T-helper 2 cell treated with Interferon-gamma antibody and Interleukin-4, amounts not matched to agents 5 μg/mL and 100 μg/mL, for 36 hours (primary cell): ENCODE measurements at places on chromosomes 3 and 15.

DNA sequence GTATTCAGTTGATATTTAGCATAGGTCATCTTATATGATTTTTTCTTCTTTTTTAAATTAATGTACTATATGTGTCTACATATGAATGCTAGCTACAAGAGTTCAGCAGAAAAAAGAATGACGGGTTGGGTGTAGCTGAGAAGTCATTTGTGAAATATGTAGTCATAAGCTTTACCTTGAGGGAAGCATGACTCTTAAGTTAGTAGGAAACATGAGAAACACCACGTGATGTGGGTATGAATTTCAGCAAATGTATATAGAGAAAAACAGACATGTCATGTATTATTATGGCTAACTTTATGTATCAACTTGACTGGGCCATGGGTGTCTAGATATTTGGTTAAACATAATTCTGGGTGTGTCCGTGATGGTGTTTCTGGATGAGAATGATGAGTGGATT lies 125.0 kb downstream of the RAP2B start:
- DNase-seq = no peak

DNA sequence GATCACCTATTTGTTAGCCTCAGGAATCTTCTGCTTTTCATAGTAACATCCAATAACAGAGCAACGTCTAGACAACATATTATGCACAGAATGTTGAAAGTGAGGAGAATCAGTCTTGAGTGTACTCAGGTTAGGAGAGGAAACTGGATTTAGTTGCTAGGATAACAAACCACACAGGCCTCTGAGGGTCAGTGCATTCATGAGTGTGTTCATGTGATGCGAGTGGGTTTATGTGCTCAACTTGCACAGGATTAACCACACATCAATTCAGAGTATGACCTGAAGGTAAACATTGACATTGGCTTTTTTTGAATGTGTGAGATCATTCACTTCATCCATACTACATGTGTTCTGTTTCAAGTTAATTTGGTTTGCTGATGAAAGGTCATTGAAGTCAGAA lies 287.6 kb downstream of the DIPK2A start:
- no peak for DNase-seq

DNA sequence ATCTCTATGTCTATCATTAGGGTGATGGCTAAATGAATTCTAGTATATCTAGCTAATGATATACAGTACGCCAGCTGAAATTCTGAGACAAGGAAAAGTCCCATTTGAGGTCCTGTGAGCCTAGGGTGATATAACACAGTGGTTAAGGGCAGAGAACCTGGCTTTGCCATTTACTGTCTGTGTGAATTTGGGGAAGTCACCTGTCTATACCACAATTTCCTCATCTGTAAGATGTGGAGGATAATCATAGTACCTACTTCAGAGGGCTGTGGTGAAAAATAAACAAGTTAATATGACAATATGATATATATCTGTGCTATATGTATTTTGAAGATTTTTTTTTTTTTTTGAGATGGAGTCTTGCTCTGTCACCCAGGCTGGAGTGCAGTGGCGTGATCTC lies 9.8 kb upstream of the ANKDD1A start:
- DNase-seq = no peak

DNA sequence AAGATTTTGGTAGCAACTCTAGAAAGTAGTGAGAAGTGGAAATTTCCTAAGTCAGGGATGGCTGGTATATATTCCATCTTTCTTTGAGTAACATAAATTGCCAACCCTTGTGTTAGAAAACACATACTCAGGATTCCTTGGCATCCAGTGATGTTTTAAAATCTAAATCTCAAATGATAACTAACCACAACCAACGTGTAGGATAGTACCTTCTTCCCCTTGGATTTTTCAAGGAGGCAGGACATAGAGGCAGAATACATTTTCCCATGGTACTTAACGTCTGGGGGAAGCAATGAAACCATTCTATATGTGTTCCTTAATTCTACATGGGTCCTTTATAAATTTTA lies 93.4 kb downstream of the WDR76 start:
- DNase-seq = no peak

DNA sequence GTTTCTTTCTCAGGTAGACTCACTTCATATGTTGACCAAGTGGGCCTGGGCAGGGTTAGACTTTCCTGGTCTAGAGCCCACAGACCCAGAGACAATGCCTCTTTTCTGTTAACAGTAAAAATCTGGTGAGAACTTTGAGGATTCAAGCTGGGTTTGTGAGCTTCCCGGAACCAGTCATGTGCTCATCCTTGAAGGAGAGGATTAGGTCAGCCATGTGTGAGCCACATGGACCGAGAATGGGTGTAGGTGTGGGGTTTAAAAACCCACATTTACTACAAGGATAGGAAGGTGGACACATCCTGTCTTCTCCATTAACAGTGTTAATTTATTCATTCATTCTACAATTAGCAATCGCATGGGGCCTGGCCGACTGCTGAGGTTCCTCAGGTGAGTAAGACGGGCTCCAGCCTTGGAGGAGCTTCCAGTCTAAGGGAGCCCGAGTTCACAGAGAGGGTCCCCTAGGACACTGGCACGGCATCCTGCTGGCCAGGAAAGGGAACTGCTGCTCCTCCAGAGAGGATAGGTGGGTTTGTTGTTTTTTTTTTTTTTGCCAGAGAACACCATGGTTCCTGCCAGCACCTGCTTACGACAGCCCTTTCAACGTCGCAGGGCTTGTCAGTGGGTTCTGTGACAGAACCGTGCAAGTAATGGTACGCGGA lies 69.0 kb downstream of the SQOR start:
- no peak for DNase-seq

- DNase-seq = no peak
Measured at GRCh38 chr3:58858126-58858525, 191.6 kb upstream of the FAM3D start.

DNA sequence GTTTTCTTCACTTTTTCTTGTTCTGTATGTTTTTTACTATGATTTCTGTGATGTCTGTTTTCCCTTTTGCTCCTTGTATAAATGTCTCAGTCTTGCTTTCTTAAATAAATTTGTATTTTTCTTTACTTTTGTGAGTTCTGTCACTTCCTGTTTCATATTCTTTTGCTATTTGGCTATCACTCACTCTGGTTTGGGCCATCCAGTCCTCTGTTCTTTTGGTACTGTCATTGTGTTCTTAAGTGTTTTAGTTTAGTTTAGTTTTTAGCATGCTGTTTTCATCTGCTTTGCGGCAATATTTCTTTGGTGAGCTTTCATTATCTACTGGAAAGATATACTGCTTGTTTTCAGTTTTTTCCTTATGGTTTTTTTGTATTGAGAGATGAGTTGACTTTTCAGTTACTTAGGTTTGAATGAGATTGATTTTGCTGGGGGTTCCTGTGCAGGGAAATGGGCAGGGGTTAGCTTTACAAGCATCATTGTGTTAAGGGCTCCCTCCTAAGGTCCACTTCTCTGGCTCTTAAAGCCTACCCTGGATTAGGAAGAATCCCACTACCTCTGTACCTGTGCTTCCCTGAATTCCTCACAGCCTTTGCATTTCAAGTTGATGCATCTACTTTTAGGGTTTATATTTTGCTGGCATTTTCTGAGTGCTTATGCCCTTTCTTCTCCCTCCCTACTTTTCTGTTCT lies 35.1 kb downstream of the PDCD6IP start:
- no peak for DNase-seq

DNA sequence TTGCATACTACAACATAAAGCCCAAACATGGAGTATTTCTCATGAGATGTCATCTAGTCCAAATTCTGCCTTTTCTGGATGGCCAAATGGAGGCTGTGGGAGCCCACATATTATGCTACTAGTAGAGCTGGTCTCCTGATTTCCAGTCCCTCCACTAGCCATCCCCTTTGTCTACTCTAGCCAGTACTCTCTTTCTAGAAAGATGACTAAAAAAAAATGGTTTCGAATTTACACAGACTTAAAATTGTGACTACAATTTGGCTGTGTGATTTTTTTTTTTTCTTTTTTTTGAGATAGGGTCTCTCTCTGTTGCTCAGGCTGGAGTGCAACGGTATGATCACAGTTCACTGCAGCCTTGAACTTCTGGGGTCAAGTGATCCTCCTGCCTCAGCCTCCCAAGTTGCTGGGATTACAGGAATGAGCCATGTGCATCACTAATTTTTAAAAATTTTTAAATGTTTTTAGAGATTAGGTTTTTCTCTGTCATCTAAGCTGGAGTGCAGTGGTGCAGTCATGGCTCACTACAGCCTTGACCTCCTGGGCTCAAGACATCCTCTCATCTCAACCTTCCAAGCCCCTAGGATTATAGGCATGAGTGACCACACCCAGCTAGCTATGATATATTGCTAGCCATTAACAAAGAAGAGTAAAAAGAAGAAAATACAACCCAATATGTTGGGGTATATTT lies 273.9 kb downstream of the ADAMTSL3 start:
- no peak for DNase-seq

- no peak for DNase-seq
Measured at GRCh38 chr15:56468401-56468800, 3.5 kb upstream of the MNS1 start.
